ENCODE measurements at places on chromosomes 1 and 21.

DNA sequence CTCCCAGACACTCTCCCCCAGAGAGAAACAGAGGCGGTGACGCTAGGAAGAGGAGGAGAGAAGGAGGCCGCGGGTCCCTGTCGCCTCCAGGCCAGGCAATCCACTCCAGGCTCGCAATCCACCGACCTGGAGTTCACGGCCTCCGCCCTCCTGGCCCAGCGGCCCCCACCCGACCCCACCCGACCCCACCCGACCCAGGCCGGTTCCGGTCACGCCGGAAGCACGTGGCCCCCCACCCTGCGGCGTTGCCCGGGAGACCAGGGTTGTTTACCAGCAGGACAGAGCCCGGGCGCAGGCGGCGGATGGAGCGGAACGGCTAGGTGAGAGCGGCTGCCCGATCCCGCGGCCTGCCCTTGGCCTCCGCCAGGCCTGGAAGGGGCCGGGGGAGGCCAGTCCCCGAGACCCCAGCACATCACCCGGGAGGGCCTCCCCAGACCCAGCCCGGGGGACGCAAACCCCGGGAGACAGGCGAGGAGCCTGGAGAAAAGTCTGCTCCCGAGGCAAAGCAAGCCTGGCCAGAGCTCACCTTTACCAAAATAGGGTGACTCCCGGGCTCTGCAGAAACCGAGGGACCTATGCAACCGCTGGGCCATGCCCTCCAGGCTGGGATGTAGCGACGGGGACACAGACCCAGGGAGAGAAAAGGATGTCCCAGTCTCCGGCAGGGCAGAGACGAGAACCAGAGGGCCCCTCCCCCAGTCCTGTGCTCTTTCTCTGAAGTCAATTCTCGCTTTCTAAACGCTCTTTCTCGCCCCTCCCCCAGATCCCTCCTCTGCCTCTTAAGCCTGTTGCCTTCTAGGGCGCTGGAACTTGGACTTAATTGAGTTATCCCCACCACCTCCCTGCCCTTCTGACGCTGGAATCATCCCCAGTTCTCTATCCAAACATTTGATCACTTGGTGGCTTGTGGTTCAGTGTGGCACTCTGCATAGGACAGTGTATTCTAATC, at the start of the genes PLA2G2C and UBXN10:
Gene PLA2G2C, minus strand, starts transcription at position 685 of the 949 bp plus-strand sequence. CDS start 9,155 bp downstream, outside the sequence.
Gene UBXN10, plus strand, starts transcription at position 263 of the 949 bp plus-strand sequence. CDS start 4,466 bp downstream, outside the sequence.
- peak; percentile 59 for DNase-seq

DNA sequence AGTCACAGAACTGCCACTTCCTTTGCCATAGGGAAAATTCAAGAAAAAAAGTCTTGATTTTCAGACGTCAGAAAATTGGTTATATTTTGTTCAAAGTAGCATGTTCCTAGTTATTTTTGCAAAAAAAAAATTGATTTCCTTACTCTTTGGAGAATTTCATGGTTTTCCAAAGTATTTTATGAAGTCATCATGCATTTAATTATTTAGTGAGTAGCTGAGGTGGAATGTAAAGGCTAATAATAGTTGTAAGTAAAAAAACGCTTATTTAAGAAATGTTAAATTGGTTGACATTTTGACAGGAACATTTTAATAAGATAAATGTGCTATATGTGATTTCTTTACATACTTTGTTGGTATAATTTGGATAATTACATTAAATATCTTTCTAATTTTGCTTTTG, 20.8 kb downstream of the TSEN15 start:
- DNase-seq = no peak

DNA sequence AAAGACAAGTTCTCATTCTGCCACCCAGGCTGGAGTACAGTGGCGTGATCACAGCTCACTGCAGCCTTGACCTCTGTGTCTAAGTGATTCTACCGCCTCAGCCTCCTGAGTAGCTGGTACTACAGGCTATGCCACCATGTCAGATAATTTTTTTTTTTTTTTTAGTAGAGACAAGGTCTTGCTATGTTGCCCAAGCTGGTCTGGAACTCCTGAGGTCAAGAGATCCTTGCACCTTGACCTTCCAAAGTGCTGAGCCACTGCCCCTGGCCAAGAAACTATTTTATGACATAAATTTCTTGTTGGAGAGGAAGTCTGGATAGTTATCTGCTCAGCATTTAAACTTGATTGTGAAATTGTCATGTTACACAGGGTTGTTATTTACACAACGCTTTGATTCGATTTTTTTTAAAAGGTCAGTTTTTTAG, 2.1 kb downstream of the SCCPDH start:
- no peak for DNase-seq

DNA sequence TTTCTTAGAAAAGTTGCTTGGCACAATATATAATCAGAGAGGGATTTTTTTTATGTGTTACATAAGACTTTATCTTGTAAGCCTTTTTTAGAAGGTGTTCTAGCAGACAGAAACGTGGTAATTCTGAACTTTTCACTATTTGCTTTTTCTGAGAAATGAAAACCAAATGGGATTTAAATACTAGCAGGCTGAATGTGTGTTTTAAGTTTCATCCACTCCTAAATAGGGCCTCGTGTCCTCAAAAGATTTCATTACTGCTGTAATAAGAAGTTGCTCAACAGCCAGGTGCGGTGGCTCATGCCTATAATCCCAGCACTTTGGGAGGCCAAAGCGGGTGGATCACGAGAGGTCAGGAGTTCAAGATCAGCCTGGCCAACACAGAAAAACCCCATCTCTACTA, 44.7 kb upstream of the FMO2 start:
- no peak for DNase-seq

- no peak for DNase-seq
These were observed 146.4 kb downstream of the FOXD2 start for GRCh38 chr1:47584249-47584648.

DNA sequence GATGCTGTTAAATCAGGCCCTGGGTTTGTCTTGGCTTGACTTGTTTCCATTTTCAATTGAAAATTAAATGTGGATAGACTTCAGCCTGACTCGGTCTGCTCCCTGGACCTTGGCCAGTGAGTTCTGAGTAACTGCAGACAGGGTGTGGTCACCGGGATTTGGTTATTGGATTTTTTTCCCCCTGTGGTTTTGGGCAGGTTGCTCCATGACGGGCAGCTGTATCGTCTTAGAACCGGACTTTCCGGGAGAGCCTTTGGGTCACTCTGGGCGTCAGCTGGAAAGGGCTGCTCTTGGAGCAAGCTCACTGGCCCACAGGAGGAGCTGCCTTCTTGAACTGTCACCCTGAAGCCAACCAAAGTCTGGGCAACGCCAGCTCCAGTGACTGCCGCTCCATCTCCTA, 75.0 kb downstream of the CLIC6 start:
- peak; percentile 89 for DNase-seq

GRCh38 chr1:12477936-12478611, 139.9 kb downstream of the DHRS3 start:
- DNase-seq = peak; percentile 99

GRCh38 chr1:54408147-54409066, 2.2 kb upstream of the SSBP3 start:
- peak; percentile 89 for DNase-seq

DNA sequence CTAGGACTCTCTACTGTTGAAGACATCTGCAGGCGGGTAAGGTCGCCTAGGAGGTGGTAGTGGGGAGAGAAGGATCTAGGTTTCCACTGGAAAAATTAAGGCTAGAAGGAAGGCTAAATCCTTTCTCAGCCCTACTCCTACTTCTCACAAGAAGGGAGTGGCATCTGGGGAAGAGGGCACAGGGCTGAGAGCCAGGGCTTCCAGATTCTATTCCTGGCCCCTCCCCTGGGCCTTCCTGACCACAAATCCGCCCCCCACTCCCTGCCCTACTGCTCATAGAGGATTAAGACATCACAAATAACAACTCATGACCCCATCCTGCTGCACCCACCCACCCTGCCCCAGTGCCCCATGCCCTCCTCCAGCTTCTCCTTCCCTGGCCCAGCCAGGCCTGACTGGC, 2.5 kb downstream of the PHLDA3 start:
- no peak for DNase-seq
